Ureter (tissue), 1 donor: ENCODE measurements at places on chromosomes 7 and 10. TPM values are rescaled to one million over a fixed set of nuclear protein-coding genes. Genes with fewer than 3 reads are reported as not detected.

- no peak for DNase-seq
These were observed 69.5 kb upstream of the RSBN1L start for GRCh38 chr7:77626586-77627308.

DNA sequence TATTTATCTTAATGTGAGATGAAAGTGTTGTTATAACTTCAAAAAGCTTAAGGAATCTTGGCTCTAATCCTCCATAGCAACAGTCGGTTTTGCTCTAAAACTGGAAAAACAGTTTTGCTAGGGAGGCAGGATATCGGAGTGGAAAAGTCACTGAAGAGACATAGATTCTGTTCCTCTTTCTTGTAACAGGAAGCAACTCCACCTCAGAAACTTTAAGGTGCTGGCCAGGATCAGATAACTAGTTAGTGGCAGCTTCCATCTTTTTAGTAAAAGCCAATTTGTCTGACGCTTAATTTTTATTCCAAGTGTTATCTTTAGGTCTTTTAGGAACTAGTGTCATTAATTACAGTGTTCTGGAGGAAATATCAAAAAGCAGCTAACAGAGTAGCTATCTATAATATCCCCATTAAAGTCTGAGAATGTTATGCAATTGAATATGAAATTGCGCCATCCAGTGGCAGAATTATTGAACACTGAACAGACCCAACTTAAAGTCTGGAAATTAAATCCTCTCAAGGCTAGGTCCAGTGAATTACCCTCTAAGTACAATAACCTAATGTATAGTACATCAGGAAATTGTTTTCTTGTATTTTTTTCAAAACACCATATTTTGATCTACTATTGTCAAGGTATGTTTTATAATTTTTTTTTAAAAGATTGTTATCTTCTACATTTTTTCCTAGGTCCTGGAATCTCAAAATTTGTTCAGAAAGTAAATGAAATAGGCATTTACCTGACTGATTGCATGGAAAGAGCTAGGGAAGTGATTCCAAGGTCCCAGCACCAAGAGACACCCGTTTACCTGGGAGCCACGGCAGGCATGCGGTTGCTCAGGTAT, 65.9 kb upstream of the CC2D2B start:
- no peak for DNase-seq

Gene GSAP
- total RNA-seq: 39.7 TPM

Gene SLC35B4
- 16.3 TPM for total RNA-seq

DNA sequence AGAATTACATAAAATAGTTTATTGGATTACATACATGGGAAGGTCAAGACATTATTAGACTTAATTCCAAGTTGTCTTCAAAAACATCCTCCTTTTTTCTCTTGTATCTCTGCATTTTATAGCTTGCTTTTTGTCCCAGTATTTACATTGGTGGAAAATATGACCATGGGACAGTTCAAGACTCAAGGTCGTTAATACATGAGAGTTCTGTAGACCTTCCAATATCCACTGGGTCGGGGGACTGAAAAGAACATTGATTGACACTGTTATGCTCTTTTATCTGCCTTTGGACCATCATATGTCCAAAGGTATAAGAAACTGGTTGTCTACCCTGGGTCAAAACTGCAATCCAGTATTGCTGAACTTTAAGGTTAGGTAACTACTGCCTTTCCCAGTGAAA, 36.7 kb downstream of the AKR1C4 start:
- no peak for DNase-seq

Gene POMZP3
- total RNA-seq: 23.7 TPM

DNA sequence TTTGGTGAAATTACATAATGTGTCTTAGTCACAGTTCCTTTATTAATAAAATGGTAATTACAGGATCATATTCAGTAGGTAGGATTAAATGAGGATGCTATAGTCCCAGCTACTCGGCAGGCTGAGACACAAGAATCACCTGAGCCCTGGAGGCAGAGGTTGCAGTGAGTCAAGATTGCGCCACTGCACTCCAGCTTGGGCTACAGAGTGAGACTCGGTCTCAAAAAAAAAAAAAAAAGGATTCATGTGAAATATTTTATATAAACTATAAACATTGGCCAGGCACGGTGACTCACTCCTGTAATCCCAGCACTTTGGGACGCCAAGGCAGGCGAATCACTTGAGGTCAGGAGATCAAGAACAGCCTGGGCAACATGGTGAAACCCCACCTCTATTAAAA, 197.9 kb downstream of the IMMP2L start:
- DNase-seq: no peak

- no peak for DNase-seq
These were observed 152.4 kb upstream of the NRBF2 start for GRCh38 chr10:62980687-62981086.

DNA sequence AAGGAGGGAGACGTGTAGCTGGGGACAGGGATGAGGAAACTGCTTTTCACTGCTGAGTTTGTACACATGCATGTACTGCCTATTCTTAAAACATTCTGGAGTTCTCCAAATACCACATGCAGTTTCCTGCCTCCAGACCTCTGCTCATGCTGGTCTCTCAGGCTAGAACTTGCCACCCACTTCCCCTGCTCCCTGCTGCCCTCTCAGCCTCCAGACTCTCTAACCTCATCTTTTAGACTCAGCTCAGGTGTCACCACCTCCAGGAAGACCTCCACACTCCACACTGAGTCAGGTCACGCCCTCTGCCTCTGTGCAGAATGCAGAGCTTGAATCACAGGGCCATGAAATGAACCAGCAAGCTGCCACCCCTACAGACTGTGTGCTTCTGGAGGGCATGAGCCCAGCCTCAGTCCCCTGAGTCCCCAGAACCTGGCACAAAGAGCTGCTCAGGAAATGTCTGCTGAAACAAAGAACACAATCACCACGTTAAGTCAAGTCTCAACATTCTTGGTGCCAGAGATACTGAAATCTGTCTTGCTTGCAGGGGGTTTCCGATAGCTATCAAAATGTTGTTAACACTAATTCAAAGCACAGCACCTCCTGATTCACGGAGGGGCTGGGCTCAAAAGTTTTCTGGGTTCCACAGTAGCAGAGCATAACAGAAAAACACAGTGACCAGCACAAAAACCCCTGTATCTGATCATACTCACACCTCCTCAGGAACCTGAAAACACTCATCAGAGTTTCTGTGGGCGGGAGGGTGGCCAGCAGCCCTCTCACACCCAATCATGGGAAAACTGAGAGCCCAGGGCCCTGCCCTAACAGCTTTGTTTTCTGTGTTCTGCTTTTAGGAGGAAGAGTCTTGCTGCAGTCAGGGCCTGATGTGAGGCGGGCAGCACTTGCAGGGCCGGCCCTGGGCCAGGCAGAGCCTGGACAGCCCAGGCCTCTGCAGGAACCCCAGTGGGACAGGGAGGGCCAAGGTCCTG, 21.1 kb downstream of the FAM53B start:
- no peak for DNase-seq

- DNase-seq: no peak
These were observed 156.4 kb upstream of the PCBD1 start for GRCh38 chr10:71044720-71045119.

Gene OR2A12
- not detected for total RNA-seq

DNA sequence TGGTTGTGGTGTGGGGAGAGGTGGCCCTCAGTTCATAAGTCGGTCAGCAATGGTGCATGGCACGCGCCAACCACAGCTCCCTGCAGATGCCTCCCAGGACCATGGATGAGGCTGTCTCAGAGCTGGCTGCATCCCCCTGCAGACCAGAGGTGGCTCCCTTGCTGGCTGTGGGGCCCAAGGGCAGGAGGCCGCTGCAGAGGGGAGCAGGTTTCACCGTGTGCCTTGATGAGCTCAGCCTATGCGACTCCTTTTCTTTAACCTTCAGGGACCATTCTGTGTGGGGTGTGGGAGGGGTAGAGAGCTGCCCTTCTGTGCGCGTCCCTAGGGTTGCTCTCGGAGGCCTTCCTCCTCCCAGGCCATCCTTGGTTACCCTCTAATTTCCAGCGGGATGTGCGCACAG, 152.4 kb downstream of the ACTR3B start:
- no peak for DNase-seq

Gene PDE1C
- 12.2 TPM for total RNA-seq

DNA sequence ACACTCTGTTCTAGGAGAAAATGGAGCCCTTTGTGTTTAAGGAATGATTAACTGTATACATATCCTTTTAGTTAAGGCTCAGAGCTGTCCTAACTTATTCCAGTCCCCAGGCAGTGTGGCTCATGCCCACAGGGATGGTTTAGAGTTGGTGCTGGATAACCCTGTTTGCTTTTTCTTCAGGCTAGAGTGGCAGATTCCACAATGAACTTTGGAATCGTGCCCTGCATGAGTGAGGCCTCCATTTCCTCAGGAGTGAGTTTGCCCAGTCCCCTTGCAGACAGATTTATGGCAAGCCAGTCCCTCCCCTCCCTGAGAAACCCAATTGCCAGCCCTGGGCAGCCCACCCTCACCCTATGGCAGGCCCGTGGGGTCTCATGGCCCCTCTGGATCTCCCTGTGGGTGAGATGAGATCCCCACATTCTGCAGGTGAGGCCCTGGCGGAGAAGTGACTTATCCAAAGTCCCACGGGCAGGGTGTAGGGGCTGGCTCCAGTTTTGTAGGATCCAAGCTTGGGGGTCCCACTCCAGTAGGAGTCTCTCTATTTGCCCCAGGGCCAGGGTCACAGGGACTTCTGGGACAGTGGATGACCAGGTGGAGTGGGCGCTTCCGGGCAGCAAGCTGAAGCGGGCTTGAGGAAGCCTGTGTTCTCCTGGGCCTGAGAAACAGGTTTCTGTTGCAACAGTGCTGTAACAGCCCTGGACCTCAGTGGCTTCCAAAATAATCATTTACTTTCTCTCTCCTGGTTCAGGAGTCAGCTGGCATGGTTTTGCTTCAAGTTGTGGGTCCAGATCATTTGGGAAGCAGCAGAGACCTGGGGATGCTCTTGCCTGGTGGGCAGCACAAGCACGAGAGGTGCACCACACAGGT, 9.0 kb upstream of the COMTD1 start:
- DNase-seq: peak; percentile 41

Gene GRID2IP
- 2.6 TPM for total RNA-seq

Gene NPS
- total RNA-seq: not detected

Gene SPDYE5
- total RNA-seq: 0.39 TPM

- no peak for DNase-seq
These were observed 2.1 kb upstream of the DMBT1 start for GRCh38 chr10:122558452-122558851.

Gene ZWINT
- total RNA-seq: 4.9 TPM

DNA sequence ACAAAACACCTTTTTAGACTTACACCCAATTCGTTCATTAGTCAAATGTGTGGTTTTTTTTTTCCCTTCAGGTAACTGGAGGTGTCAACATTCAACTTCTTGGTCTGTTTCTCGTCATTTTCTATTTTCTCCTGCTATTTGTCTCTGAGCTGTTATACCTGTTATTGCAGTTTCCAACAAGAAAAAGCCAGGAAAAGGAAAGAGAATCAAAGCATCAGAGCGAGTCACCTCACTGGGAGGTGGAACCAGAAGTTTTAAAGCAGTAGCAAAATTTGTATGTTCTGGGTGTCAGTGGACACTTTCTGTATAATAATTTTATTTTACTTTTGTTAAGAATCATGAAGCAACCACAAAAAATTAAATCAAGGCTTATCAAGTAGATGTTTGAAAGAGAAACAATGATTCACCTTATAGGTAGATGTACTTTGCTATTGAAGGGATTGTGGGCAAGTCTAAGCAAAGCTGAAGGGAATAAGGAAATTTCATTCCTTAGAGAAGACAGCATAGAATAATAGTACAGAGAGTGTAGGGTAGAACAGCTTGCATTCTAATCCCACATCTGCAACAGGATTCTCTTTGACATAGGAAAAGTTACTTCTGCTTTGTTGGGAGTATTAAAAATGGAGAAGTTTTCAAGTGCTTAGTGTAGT, 675.8 kb downstream of the PCDH15 start:
- no peak for DNase-seq

DNA sequence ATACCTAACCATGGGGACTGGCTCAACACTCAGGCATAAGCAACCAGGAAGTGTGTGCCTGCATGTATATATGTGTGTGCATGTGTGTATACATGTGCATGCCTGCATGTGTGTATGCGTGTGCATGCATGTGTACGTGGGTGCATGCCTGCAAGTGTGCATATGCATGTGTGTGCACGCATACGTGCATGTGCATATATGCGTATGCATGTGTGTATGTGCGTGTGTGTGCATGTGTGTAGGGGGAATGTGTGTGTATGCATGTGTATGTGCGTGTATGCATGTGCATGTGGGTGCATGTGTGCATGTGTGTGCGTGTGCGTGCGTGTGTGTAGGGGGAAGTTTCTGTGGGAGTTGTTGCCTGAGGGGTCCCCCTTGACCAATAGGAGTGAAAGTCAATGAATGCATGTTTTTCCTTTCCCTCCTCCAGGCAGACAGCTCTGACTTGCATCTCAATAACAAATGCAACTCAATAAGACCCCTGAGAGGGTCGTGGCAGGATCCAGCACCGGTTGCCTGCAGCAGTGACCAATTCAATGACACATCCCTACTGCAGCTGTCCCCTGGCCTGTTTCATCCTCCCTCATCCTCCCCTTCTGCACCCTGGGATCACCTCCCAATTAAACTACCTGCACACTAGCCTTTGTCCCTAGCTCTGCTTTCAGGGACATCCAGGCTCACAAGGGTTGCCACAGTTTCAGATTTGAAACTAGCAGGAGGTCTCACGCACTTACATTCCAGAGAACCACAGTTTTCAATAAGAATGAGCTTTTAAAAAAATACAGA, 27.0 kb upstream of the FZD8 start:
- no peak for DNase-seq

DNA sequence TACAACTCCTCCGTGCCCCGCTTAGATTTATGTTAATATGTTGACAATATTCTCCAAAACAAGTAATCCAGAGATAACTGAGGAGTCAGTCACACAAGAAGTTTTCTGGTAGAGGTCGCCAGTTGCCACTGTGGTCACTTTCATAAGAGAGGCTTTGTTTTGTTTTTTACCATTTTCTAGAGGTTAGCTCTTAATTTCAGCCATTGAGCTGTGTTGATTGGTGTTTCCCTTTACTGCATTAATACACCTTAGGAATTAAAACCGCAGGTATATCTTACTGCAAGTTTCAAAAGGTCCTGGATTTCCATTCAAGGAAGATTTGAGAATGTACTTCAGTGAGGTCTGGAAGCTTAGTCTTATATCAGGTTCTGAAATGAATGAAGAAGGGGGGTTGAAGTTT, 3.5 kb downstream of the BMI1 start:
- DNase-seq: no peak

- no peak for DNase-seq
These were observed 2.4 kb upstream of the EXOC6 start for GRCh38 chr10:92845921-92846320.

DNA sequence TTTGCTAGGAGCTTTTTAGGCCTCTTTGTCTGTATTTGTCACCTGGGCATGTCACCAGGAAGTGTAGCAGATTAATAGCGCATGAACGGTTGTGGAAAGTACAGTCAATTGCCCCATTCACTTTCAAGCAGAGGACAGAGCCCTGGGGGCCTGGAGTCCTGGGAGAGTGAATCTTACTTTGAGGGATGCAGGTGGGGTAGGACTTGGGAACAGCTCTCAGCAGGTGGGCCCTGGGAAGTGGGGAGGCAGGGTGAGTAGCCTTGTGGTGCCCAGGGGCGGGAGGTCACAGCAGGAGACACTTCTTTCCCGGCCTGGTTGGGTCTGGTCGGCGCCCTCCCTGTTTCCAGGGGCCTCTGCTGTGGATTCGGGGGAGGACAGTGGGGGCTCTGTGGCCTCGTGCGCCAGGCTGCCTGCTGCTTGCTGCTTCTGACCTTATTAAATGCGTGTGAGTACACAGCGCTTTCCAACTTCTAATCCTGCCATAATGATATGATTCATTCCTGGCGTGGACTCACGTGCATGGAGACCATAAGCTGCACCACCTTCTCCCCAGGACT, 51.6 kb upstream of the AQP1 start:
- no peak for DNase-seq
